ENCODE measurements at places on chromosomes 7 and 10.
A peak's percentile ranks its signal among the peaks of the same experiment; 100 is the strongest.

DNA sequence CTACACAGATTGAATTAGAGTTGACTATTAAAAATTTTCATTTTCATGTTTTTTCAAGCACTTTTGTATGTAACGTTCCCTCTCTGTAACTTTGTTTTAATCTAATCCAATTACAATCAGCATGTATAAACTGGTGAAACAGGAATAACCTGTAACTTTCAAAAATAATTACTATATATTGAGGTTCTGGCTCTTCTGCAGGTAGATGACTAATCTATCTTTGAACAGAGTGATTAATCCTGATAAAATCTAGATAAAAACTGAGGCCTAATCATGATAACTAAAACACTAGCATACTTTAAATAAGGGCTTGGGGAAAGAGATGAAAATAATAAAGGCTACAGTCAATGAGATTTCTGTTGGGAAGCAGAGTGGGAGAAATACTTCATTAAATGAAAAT, 101.6 kb upstream of the KCND2 start:
- DNase-seq = no peak

DNA sequence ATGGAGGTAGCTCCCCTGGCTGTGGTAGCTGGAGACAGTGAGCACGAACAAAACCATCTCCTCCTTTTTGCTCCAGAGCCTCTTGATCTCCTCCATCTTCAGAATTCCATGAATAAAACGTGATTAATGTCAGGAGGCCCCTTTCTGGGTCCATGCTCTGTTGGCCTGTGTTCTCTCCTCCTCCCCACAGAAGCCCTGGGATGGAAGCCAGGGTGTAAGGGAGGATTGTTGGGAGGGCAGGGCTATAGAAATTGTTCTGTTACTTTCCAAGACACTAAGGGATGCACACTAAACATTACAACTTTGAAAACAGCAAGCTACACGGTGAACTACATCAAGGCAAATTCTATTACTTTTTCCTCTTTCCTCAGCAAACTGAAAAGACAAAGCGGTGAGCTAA, 96.3 kb downstream of the RNF216 start:
- DNase-seq = no peak

DNA sequence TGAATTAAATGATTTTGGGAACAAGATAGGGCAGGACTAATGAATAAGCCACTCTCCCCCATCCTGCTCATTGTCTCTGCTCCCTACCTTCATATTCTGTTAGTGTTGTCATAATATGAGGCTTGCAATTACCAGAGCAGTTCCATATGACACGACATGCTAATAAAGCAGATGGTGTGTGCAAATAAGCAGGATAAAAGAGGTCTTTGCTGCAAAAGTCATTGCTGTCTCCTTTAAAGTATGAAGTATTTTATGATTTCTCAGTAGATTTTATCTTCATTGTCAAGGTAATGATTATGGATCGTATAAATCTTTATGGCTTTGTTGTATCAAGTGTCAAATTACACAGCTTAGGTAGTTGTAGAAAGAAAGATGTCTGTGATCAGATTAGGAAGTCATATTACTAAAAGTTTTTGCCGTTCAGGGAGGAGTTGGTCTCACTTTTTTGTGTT, 114.8 kb downstream of the SDK1 start:
- DNase-seq = no peak

DNA sequence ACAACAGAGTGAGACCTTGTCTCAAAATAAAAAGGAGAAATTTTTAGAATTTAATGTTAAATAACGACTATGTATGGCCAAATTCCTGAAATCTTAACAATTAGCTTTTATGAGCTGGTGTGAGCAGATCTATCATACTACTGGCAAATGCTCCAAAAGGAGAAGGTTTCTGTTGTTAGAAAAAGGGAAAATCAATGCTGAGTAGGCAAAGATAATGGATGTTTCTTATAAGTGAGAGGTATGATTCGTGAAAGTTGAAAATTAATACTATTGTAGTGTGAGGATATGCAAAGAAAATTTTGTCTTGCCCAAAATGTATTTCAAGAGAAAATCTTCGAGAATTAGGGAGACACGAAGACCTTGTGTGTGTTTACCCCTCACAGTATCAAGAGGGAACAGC, 40.8 kb upstream of the CUL1 start:
- DNase-seq = no peak

DNA sequence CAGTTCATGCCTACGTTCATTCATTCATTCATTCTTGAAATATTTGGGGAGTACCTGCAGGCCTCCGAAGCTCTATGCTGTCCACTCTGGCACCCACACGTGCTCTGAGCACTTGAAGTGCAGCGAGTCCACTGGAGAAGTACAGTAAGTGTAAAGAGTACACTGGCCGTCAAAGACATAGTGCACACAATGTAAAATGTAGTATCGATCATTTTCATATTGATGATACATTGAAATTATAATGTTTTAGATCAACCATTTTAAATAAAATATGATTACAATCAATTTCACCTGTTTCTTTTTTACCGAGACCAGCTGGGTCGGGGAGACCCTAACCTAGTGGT, 37.0 kb upstream of the PURB start:
- no peak for DNase-seq

DNA sequence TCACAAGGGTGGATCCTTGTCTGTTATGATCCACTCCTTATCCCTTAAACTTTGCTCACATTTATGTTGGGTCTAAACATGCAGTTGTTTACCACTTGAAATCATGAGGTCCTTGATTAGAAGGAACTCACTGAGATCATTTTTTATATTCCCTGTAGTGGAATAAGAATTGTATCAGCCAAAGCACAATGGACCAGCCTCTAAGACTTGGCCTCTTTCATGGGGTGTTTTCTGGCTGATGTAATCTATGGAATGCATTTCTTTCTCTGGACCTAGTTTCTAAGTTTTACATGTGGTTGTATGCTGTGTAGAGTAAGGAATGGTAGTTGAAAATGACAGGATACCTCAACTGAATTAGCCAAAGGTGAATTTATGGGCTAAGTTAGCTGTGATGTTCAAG, 376.6 kb downstream of the SORCS3 start:
- no peak for DNase-seq

DNA sequence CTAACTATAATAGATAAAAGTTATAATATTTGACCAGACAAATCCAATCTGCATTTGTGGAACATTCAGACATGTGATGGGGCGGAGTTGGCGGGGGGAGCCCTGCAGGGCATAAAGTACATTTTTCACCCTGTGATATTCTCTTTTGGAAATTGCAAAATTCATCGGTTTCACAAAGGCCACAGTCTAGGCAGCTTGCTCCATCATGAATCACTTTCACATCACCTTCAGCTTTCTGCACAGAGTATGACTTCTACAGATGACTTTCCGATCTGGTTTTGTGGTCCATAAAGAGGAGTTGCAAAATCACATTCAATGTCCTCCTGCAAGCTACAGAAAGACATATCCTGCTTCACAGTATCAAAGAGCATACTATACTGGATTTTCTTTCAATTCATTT, 51.4 kb upstream of the APBB1IP start:
- no peak for DNase-seq

DNA sequence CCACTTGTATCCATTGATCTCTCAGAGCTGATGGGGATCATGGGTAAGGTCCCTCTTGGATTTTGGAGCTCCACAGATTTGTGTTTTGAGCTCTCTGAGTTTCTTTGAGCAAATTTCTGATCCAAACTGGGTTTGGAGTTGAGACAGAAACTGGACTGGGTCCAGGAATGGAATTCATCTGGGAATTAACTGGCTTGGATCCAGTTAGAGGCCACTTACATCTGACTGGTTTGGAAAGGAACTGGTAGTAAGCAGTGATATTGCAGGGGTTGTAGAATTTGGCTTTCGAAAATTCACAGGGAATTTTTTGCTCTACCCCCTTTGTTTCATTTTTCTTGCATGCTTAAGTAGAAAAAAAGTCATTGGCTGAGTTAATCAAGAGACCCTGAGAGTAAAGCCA, 245.6 kb downstream of the SEMA3D start:
- no peak for DNase-seq

DNA sequence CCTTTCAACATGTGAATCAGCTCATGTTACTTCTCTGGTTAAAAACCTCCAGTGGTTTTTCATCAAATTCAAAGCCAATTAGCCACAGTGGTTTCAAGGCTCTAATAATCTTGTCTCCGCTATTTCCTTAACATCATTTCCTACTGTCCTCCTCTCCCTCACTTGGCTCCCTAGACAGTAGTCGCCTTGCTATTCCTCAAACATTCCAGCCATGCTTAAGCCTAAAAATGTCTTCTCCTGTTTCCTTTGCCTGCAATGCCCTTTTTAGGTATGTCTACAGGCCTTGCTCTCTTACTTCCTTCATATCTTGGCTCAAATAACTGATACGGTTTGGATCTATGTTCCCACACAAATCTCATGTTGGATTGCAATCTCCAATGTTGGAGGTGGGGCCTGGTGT, 779.4 kb upstream of the LRRN3 start:
- DNase-seq = no peak

DNA sequence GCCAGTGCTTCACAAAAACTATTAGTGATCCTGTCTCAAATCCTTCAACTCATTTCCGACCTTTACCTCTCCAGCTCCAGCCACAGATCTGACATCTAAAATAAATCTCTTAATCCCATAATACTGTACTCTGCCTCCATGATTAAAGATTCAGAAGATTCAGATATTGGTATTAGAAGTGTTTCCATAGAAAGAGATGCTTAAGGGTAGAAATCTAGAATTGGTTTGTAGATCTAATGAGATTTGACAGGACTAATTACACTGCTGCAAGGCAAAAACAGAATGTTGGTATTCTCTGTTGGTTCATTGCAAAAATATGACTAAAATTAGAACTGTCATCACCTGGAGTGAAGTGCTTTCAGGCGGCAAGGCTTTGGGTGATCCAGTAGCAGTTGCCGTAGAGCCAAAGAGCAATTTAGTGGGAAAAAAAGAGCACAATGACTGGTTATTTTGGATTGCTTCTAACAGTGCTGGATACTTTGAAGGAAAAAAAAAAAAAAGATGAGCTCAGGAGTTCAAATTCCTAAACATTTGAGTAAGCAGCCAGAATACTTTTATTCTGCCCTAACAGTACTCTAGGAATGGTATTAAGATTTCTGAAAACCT, 940.1 kb upstream of the SORCS1 start:
- no peak for DNase-seq

- DNase-seq = peak; percentile 5
These were observed 132.9 kb downstream of the OAT start for GRCh38 chr10:124285587-124286527.

Data from activated naive CD8-positive, alpha-beta T cell treated with anti-CD3 and anti-CD28 coated beads, Interleukin-2, amount 10 ng/mL, durations not matched to agents 7 days and 5 days (primary cell).